Thoracic aorta (tissue), 2 donors: ENCODE measurements at places on chromosomes 3 and 15.

- no peak for DNase-seq
- H3K4me1 ChIP-seq, result no peaks in the 10 kb centered on the region
- no peaks in the 10 kb centered on the region for H3K27me3 ChIP-seq
- H3K27ac ChIP-seq, result no peak overlapping the region
- no peak overlapping the region for H3K4me3 ChIP-seq
Measured at GRCh38 chr3:193775421-193776077, 182.5 kb downstream of the OPA1 start.

DNA sequence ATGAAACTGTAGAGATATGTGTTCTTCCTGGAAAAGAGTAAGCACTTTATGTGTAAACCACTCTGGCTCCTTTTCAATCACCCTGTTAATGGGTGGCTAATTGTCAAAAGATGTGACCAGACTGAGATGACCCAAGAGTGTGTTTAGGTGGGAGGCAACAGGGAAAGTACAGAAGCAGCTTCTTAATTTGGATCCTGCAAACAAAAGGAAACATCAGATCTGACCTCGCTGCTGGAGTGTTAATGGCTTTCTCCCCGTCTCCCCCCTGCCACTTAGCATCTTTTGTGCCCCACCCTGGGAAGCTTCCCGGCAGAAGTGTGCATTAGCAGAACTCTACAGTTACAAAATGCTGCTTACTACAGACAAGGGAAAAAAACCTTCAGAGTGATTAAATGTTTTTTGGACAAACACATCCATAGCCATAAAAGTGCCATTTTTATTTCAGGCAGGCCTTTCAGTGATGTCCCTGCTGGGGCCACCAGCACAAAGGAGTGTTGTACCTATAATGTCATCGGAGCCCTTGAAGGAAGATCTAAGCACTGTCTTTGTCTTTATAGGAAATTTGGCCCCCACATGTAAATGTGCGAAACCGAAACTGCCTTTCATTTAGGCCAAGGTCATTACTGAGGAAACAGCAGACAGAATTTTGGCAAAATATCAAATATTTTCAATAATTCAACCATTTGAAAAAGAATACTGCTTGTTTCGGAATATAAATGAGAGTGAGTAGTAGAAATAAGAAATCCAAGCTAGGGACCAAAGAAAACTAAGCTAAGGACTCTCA lies 311.0 kb downstream of the WDR72 start:
- no peak overlapping the region for H3K4me3 ChIP-seq
- no peaks in the 10 kb centered on the region for H3K36me3 ChIP-seq
- no peak overlapping the region for H3K27ac ChIP-seq
- DNase-seq, result no peak
- no peaks in the 10 kb centered on the region for H3K4me1 ChIP-seq

DNA sequence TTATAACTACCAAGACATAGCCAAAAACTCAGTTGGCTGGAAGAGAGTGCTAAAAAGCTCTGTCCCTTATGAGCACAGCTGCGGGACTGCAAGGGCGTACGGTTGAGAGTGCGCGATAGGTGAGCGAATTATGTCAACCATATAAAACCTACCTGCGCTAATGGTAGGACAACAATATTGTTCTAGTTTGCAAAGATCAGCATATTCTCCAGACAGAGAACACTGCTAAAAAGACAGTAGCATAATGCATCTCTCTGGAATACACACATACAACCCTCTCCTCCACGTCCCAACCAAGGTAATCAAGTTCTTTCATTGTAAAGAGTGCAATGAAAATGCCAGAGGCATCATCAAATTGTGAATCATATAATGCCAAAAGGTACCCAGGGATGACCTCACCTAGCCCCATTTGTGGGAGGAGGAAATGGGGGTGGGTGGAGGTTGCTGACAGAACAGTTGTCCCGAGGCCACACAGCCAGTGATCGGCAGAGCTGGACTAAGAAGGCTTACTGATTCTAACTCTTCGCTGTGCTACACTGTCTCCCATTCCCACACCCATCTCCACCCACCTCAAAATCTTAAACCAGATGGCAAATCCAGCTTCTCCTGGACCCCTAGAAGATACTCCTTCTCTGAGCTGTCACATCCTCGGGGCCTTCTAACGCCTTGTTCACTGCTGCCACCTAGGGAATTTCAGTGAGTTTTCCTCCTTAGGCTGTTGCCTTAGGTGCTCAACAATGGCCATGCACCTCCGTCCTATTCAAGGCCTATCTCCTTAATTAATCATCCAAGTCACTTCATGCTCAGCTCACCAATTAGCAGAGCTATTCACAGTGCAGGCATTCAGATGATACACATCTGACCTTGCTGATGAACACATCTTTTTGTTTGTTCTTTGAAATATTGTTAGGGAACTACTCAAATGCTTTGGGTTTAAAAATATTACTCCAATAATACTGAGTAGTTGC lies 60.7 kb downstream of the RPL22L1 start:
- no peak for DNase-seq
- H3K27me3 ChIP-seq, result no peaks in the 10 kb centered on the region
- no peaks in the 10 kb centered on the region for H3K36me3 ChIP-seq

- H3K36me3 ChIP-seq, result no peaks in the 10 kb centered on the region
- no peak overlapping the region for H3K27ac ChIP-seq
- H3K4me1 ChIP-seq, result no peaks in the 10 kb centered on the region
- no peak for DNase-seq
- no peak overlapping the region for H3K4me3 ChIP-seq
Measured at GRCh38 chr15:100094127-100094510, 247.7 kb downstream of the ADAMTS17 start.

- H3K27me3 ChIP-seq, result no peaks in the 10 kb centered on the region
- no peak overlapping the region for H3K4me3 ChIP-seq
- no peak for DNase-seq
- no peaks in the 10 kb centered on the region for H3K36me3 ChIP-seq
- H3K4me1 ChIP-seq, result no peaks in the 10 kb centered on the region
Measured at GRCh38 chr3:68535782-68536181, 396.6 kb downstream of the TAFA4 start.

DNA sequence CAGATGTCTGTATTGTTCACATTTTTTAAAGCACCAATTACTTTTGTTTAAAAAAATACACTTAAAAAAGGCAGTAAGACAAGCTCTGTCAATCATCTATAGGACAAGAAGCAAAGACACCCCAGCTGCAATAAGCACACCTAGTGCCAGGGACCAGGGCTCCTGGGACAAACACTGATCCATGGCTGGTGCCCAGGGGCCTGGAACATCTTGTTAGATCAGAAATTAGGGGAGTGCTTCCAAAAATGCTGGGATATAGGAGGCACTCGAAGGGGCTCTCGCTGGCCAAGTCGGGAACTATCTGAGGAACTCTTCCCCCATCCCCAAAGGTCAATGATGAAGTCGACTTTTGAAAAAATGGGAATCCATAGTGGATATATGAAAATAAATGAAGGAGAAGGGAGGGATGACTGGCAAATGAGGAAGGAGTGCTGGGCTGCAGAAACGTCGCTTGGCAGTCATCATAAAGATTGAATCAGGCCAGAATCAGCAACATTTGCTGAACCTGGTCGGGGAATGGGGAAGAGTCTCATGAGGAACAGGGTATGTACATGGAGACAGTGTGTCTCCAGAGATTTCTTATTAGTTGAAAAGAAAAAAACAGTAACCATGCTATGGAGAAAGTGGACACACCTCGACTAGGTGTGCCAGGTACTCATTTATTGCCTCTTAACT lies 28.5 kb downstream of the TSPAN3 start:
- no peaks in the 10 kb centered on the region for H3K27me3 ChIP-seq
- peaks cover 6% of the 10 kb centered on the region for H3K36me3 ChIP-seq
- H3K27ac ChIP-seq, result no peak overlapping the region
- no peak for DNase-seq

GRCh38 chr3:179973931-179974361 lies 62.8 kb downstream of the PEX5L start:
- no peaks in the 10 kb centered on the region for H3K27me3 ChIP-seq
- no peak for DNase-seq

- H3K4me1 ChIP-seq, result no peaks in the 10 kb centered on the region
- no peaks in the 10 kb centered on the region for H3K27me3 ChIP-seq
- H3K4me3 ChIP-seq, result no peak overlapping the region
- no peak for DNase-seq
- H3K27ac ChIP-seq, result no peak overlapping the region
- H3K36me3 ChIP-seq, result no peaks in the 10 kb centered on the region
Measured at GRCh38 chr3:50661321-50661837, 13.3 kb upstream of the DOCK3 start.

DNA sequence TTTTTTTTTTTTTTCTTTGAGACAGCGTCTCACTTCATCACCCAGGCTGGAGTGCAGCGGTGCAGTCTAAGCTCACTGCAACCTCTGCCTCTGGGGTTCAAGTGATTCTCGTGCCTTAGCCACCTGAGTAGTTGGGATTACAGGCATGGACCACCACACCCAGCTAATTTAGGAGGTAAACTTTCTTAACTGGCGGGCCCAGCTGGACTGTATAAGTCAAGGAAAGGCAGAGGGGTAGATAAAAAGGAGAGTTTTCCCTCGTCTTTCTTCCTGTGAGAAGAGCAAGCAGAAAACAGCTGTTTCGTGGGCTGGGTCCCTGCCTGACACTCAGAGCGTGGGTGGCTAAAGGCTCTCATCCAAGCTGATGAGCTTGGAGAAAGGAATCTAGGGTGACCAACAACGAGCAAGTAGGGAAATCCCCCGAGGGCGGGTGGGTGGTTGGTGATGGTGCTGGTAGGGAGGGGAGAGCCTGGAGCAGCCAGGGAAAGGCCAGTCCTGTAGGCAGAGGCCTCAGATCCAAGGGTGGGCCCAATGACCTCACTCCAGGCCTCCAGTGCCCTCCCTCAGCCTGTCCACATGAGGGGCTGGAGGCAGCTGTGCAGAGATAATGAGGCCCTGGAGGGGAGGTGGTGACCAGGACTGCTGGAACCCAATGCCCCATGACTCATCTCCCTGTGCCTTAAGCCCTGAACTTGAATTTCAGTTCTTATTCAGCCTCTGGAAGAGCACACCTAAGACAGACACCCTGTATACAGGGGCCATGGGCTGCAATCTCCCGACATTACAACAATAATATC lies 43.1 kb upstream of the LIMD1 start:
- H3K4me3 ChIP-seq, result no peak overlapping the region
- H3K27me3 ChIP-seq, result no peaks in the 10 kb centered on the region
- no peaks in the 10 kb centered on the region for H3K36me3 ChIP-seq
- H3K27ac ChIP-seq, result peak overlapping the region; percentile 15
- DNase-seq, result peak; percentile 75

DNA sequence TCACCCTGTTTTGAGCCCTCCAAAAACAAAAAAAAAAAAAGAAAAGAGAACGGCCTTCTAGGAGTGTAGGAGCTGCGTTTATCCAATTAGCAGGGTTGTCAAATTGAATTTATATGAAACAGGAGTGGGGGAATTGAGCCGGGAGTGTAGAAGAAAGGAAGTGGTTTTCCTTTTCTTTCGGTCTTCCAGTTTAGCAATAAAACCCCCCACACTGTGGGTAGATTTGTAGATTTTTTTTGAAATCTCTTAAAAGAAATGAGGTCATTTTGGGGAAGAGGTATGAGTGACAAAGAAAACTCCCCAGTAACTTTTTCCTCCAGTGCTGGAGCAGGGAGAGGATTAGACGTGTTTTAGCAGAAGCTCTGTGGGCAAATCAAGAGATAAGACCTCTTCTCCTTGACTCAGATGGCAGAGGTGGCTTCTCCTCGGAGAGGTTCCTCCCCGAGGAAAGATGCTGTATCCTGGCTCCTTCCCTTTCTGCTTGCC lies 30.8 kb downstream of the BOC start:
- no peak for DNase-seq
- H3K36me3 ChIP-seq, result no peaks in the 10 kb centered on the region
- H3K27me3 ChIP-seq, result no peaks in the 10 kb centered on the region
- no peak overlapping the region for H3K27ac ChIP-seq
- peaks cover 19% of the 10 kb centered on the region for H3K4me1 ChIP-seq
- H3K4me3 ChIP-seq, result no peak overlapping the region

DNA sequence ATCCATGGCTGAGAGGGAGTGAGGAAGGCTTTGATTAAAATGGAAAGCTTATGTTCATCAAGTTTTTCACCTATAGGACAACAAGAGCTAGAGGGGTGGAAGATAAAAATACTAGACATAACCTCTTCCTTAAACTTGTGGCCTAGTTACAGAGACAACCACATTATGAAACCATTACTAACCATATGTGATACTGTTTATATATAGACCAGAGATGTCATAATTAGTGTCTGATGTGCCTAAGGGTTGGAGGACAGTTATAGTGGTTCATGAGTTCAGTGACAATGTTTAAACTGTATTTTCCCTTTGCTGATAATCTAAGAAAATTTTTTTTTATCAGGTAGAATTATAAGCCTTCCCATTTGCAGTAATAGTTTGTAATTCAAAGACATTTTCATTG lies 23.7 kb downstream of the PHLDB2 start:
- H3K36me3 ChIP-seq, result peaks cover 8% of the 10 kb centered on the region
- no peaks in the 10 kb centered on the region for H3K27me3 ChIP-seq
- DNase-seq, result no peak
- peaks cover 40% of the 10 kb centered on the region for H3K4me1 ChIP-seq

DNA sequence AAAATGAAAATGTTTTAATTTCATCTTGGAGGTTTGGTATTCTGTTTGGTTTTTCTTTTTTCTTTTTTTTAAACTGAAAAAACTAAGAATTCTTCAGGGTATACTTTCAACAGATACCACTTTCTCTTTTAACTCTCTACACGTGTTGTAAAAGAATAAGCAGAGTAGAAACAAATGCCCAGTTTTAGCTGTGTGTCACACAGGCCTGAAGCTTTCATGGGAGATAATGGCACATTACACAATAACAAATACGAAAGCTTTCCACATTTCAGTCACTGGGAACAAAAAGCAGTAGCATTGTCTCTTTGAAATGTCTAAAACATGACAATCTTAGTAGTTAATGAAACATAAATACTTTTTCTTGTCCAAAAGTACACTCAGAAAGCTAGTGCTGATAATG lies 818.5 kb downstream of the TBL1XR1 start:
- H3K36me3 ChIP-seq, result no peaks in the 10 kb centered on the region
- H3K27ac ChIP-seq, result no peak overlapping the region
- no peak for DNase-seq
- H3K27me3 ChIP-seq, result no peaks in the 10 kb centered on the region
- no peaks in the 10 kb centered on the region for H3K4me1 ChIP-seq

DNA sequence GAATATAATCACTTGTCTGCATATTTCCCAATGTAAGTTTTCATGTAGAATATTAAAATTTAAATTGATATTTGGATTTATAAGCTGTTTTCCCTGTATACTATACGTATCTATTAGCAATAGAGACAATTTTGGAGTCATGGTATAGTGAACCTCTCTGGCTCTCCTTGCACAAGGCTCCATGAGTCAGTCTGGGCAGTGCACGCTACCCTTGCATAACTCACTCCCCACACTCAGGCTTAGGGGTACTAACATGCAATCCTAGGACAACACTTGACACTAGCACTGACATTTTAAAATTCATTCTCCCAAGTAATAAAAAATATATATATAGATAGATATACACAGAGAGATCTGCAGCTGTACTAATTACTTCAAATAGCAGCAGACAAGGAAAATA lies 39.2 kb downstream of the SLC24A1 start:
- H3K27me3 ChIP-seq, result no peaks in the 10 kb centered on the region
- H3K27ac ChIP-seq, result no peak overlapping the region
- H3K36me3 ChIP-seq, result peaks cover 7% of the 10 kb centered on the region
- H3K4me1 ChIP-seq, result no peaks in the 10 kb centered on the region

- DNase-seq, result no peak
- H3K27ac ChIP-seq, result no peak overlapping the region
- no peaks in the 10 kb centered on the region for H3K27me3 ChIP-seq
- H3K4me1 ChIP-seq, result no peaks in the 10 kb centered on the region
- no peaks in the 10 kb centered on the region for H3K36me3 ChIP-seq
- H3K4me3 ChIP-seq, result no peak overlapping the region
Measured at GRCh38 chr3:134693226-134693625, 42.4 kb upstream of the KY start.
